ENCODE measurements at places on chromosomes 7 and 10.

GRCh38 chr10:63265222-63265617, 132.1 kb downstream of the NRBF2 start:
- DNase-seq = peak; percentile 6

- no peak for DNase-seq
These were observed 68.9 kb upstream of the AMPH start for GRCh38 chr7:38700116-38700515.

- no peak for DNase-seq
These were observed 249.8 kb upstream of the LYZL1 start for GRCh38 chr10:29039091-29039490.

DNA sequence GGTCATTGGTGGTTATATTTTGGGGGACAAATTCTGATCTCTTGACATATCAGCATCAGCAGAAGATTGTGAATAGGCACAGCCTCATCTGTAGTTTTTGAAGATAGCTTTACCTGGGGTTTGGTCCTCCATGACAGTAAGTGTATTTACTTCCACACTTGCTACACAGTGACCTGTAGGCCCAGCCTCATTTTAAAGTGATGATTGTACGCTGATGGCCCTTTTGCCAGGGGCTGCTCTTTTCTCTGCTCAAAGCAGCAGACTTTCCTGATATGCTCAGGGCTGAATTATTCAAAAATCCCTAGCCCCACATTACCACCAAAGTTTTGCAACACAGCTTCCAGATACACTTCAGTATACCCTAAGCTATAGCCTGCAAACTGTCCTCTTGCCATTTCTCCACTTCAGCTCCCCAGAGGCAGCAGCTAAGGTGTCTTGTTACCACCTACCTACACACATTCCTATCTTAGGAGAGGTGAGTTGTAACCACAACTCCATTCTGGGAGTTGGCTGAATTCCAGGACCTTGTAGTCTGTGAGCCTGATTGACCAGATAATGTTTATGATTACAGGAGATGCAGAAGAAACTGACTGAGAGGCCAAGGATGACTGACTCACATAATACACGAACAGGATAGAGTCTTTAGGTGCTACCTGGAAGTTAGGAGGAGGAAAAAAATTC, 6.0 kb downstream of the ASB4 start:
- DNase-seq = peak; percentile 7

Data from HuH-7.5 (cell line).